ENCODE measurements at places on chromosomes 1 and 21.

DNA sequence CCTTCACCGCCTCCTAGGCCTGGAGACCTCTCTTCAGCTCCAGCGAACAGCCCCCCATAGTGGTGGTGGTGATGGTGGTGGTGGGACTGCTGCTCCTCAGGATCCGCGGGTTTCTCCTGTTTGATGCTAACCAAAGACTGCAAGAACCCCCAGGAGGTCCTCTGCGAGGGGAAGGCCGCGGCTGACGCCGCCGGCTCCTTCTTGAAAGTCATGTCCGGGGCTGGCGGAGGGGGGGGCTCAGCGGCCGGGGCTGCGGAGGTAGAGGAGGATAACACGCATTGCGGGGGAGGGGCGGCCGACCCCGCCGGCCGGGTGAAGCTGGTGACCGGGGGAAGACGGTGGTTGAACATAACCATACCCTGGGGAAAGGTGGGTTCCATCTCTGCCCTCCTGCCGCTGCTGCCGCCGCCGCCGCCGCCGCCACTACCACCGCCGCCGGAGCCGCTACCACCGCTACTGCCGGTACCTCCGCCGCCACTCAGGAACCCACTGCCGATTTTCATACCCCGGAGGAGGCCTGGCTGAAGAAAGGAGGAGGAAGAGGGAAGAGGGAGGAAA lies 554 bp downstream of the ZNF281 start:
- DNase-seq, result peak; percentile 33

DNA sequence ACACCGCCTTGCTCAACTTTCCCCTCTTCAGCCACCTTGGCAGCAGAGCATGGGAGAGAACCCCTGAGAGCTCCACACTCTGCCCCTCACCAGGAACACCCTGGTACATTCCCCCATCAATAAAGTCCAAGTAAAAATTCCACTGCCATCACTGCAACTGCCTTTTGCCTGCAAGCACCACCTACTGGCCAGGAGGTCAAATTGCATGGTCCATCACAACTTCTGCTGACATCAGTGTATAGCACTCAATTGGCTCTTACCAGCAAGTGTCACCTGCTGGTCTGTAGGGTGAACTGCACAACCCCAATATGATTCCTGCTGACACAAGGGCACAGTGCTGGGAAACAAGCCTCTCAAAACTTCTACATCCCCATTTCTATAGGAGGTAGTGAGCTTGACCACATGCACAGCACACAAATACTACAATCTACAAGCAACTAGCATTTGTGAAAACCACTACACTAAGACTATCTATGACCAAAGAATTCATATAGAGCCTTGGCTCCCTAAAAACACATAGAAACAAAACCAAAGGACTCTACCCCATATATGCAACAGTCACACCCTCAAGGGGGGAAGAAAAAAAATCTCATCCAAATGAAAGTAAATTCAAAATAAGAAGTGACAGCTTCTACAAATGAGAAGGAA lies 69.2 kb downstream of the FASLG start:
- DNase-seq, result no peak

DNA sequence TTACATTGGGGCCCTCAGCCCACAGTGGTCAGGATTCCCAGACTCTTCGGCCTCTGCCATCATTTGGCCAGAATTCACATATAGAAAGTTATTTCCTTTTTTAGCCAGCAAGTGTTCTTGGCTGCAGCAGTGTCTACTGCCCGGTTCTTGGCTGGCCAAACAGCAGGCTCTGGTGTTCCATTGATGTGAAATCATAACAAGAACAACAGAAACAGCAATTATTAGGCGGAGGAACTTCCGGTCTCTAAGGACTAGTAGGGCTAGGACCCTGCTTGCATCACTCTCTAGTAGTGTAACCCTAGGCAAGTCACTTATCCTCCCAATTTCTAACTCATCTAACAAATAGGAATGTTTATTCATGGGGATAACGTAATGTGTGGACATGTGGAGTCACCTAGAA lies 8.7 kb upstream of the GJA5 start:
- no peak for DNase-seq

- no peak for DNase-seq
Observed at GRCh38 chr1:177925006-177925405, 44.9 kb downstream of the SEC16B start.

DNA sequence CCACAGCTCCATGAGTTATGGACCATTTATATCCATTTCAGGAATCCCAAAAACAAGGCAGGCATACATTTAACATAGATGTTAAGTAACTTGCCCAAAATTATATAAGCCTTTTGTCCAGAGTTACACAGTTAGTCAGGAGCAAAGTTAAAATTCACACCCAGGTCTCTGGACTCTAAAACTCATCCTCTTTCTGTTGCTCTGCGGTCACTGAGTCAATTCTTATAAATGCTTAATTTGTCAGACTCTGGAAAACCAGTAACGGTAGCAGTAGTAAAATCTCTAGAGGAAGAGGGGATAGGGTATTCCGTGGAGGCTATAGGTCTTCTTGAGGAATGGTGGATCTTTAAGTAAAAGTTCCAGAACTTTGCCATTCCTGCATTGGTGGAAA lies 223.6 kb upstream of the JUN start:
- DNase-seq, result no peak

DNA sequence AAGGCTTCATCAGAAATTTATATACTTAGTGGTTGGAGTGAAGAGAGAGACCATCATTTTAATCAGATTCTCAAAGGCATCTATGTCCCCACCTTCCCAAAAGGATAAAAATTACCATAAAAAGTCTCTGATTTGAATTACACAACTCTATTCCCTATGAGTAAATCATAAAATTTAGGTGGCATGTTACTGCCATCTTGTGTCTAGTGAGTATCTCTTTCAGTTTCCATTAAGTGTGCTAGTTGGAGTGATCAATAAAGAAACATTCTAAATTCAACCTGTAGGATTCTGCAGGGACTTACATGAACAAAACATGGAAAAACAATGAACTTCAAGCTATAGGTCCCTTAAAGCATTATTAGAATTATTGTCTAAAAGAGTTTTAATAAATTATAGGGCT lies 655.4 kb downstream of the LTN1 start:
- DNase-seq, result no peak

- DNase-seq, result no peak
Observed at GRCh38 chr1:163531345-163531744, 209.6 kb downstream of the NUF2 start.

DNA sequence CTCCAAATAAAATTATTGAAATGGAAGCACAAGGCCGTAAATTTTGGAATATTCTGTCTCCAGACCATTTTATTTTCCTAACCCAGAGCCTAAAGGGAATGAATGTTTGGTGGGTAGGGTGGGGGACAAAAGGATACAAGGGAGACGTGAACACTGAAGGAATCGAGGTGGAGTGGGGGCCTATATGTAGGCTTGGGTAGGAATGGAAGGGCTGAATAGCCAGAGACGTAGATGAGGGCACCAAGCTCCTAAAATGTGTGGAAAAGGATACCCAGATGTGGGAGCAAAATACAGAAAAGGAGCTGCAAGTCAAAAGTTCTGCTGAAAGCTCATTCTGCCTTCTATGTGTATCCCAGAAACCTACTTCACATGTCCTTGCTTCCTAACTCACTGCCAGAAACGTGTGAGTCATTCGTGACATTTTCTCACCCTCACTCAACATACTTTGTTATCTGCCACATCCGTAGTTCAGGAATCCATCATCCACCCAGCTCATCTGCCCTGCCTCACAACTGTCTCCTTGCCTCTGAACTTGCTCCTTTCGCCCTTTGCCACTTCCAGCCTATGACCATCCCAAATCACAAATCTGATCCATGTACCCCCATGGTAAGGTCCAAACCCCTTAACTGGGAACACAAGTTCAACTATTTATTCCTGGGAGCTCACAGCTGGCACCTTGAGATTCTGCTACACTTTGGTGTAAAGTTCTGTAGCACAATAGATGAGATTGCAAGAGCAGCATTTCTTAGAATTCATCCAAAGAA lies 84.1 kb upstream of the PRDX6 start:
- no peak for DNase-seq
